Stimulated activated CD4-positive, alpha-beta T cell treated with anti-CD3 and anti-CD28 coated beads, Interleukin-1b, Interleukin-23, amount 100 ng/mL, for 4 hours (primary cell): ENCODE measurements at places on chromosomes 2 and 18.

DNA sequence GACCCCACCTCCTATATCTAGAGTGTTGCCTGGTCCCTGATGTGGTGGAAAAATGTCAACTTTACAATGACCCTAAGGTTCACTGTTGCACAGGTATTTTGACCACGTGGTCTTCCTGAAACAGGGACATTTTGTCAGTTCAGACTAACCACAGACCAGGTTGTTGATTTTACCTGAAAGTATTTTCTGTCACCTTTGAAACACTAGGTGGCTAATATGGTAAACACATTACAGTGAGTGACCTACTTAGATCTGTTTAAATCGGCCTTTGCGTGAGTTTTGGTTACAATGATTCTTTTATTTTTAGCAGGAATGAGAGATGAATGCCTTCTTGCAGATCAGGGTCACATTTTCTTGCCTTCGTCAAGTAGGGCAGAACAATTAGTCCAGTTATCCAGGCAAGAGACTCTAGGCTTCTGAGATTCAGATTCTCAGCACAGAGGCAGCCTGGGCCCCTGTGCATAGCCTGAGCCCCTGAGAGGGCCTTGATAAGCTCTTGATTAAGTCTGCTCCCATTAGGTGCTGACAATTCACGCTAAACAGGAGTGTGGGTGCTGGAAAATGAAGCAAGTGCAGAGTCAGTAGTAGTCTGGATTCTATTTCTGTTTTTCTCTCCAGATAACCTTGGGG lies 226.2 kb downstream of the KCNS3 start:
- no peak for DNase-seq

- no peak for DNase-seq
Measured at GRCh38 chr2:196309691-196310090, 138.3 kb upstream of the STK17B start.

DNA sequence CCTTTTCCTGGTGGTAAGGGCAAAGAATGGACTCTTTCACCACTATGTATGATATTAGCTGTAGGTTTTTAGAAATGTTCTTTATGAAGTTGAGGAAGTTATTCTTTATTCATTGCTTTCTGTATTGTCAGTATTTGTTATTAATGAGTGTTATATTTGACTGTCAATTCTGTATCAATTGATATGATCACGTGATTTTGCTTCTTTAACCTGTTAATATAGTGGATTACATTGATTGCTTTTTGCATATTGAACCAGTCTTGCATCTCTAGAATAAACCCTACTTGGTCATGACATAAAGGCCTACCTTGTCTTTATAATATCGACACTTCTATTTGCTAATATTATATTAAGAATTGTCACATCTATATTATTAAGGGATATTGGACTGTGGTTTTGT lies 18.3 kb upstream of the ST6GAL2 start:
- DNase-seq, result no peak

- DNase-seq, result no peak
Measured at GRCh38 chr18:73790587-73790986, 357.0 kb downstream of the FBXO15 start.

DNA sequence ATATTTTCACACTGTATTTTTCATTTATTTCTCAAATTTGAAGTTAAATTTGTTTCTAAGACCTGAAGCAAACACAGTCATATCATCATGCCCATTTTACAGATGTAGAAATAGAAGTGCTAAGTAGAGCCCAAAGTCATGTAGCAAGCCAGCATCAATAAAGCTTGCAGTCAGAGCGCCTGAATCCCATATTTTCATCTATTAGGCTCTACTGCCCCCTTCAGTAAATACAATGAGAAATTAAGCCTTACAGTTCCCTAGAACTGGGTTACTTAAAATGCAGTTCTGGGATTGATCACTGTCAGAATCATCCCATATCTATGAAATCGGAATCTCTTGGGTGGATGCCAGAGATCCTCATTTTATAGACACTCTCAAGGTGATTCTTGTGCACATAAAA lies 419.9 kb downstream of the TGIF1 start:
- no peak for DNase-seq

GRCh38 chr18:4510711-4511110 lies 55.6 kb upstream of the DLGAP1 start:
- no peak for DNase-seq

- DNase-seq, result no peak
Measured at GRCh38 chr18:58373481-58373880, 255.4 kb downstream of the ALPK2 start.

- DNase-seq, result no peak
Measured at GRCh38 chr2:29334706-29335105, 219.5 kb downstream of the CLIP4 start.

DNA sequence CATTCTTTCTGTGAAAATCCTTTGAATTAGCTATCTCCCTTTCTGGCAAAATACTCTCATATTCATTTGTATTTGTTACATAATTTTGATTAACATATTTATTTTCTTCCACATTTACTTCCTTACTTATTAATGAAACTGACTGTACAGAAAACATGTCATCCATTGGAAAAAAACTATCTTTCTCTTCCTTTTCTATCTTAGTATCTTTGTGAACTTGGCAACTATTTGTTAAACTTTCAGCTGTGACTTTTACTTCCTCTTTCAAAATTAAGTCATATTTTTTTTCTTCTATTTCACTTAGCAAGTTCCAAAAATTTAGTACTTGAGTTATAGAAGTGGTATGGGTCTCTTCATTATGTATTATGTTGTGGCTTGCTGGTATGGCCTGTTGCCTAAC lies 2.6 kb downstream of the RAD51AP2 start:
- DNase-seq, result no peak

DNA sequence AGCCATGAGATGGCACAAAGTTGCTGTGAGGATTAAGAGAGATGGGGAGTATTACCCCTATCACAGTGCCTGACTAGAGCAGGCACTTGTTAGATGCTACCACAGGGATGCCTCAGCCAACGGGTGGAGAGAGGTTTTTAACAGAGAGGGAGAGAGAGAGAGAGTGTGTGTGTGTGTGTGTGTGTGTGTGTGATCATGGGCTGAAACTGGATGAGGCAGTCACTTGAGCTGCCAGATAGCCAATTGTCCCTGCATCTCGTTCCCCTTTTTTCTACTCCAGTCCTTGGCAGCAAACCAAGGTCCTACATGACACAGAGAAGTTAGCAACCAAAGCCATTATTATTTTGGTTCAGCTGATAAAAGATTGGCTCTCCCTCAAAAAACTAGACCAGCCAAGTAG lies 3.0 kb downstream of the CD8A start:
- no peak for DNase-seq

- DNase-seq, result no peak
Measured at GRCh38 chr2:122206101-122206500, 450.6 kb downstream of the TSN start.

- no peak for DNase-seq
Measured at GRCh38 chr2:86781363-86781762, 9.3 kb downstream of the CD8A start.

- DNase-seq, result no peak
Measured at GRCh38 chr2:142862847-142863246, 14.6 kb upstream of the KYNU start.

GRCh38 chr18:48638896-48639771 lies 100.3 kb downstream of the CTIF start:
- DNase-seq, result no peak

DNA sequence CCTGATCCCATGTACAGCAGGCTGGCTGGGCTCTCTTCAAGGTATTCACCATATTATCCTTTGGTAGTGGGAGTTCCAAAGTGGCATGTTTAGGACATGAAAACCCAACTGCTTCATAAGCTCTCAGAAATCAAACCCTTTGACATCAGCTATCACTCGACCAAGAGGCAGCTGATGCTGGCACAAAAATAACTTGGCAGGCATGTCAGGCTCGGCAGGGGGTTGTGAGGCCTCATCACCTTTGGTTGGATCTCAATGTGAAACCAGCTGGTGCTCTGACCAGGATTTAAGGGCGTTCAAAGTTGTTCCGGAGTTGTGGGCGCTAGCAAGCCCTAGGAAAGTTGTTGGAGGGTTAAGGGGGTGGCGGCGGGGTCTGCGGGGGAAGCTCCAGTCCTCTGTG lies 171.9 kb downstream of the FHOD3 start:
- no peak for DNase-seq
